Activated CD4-positive, alpha-beta T cell treated with anti-CD3 and anti-CD28 coated beads, Interleukin-2, amount 50 U/mL, for 4 hours (primary cell): ENCODE measurements at places on chromosomes 16 and 17.

DNA sequence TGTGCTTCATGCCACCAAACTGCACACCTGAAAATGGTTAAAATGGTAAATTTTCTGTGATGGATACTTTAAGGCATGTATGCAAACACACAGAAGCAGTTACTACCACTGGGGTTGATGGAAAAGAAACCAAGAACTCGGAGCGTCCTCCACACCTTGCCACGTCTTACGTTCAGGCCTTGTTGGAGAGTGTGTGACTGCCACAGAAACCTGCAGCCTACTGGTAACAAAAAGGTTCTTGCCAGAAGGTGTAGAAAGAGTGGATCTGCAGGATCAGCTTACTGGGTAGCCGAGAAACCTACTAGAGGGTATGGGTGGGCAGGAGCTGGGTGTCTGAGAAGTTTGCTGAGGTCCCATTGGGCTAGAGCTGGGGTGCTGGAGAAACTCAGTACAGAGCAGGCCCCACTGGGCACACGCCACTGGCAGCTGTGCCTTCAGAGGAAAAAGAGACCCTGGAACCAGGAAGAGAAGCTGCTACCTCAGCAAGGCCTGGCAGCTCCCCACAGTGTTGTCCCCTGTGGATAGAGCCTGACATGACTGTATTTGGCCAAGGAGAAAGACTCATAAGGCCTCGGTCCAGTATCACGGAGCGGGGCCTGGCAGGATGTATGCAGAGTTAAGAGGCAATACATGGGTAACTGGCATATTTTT is 204.6 kb downstream of the SEC14L1 start:
- no peak for DNase-seq

GRCh38 chr16:78326731-78327130 is 227.3 kb downstream of the WWOX start:
- no peak for DNase-seq

- DNase-seq = peak; percentile 83
Measured at GRCh38 chr17:38676706-38677504, 2.1 kb upstream of the EPOP start.

DNA sequence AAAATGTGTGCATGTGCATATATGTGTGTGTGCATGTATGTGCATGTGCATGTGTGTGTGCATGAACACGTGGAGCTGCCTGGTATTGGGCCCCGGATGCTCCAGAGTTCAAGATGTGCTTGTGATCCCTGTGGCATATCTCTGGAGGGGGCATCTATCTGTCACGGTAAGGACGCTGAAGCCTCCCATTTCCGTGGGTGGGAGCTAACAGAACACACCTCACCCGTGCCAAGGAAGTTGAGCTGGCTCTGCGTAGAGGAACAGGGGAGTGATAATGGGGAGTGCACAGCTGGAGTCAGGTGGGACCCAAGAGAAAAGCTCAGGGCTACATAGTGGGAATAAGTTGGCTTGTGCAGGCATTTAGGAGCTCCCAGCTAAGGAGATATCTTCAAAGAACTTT is 12.7 kb downstream of the ELMO3 start:
- DNase-seq = no peak

DNA sequence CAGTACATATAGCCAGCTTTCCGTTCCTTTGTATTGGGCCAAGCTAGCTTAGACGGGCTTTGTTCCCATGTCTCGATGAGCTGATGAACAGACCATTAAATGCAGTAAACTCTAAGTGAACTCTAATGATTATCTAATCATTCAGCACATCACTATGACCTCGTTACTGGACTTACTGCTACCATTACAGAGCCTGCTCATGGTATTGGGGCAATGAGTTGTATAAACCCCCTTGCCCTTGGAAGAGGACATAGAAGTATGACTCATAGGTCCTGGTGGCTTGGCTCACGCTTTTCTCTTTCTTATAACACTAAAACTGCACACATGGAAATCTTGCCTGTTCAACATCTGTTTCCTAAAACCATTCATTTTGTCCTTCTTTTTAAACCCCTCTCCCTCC is 93.6 kb upstream of the DYNLRB2 start:
- no peak for DNase-seq

- no peak for DNase-seq
Measured at GRCh38 chr16:49019831-49020230, 261.8 kb downstream of the CBLN1 start.

GRCh38 chr16:22014271-22014873 is 6.5 kb downstream of the MOSMO start:
- DNase-seq = no peak

DNA sequence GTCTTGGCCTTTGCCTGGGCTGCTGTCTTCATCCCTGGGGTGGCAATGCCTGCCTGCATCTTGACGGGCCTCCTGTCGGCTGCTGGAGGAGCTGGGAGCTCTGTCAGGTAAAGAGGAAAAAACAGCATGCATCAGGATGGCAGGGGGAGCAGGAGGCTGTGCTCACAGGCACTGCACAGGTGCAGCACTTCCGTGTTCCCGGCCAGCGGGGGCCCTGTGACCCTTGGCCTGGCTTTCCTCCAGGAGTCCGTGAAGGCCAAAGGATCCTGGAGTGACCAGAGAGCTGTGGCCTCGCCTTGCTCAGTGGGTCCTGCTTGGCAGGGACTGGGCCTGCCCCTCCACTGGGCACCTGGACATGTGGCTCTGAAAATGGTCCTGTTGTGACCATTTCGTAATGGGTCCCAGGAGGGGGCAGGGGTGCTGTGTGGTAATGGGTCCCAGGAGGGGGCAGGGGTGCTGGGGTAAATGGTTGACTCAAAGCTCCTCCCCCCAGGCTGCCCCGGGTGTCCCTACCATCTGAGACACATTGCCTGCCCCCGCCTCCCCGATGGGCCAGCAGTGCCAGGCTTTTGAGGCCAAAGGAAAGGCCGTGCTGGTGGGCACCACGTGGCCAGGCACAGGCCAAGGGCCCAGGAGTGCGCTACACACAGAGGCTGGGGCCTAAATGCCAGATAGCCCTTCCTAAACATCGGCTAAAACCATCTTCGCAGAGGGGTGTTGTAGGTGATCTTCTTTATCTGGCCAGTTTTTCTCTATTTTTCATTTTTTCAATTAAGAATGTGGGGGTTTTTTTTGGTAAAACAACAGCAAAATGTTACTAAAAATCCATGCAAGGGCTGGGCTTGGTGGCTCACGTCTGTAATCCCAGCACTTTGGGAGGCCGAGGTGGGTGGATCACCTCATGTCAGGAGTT is 4.0 kb upstream of the FASN start:
- no peak for DNase-seq

GRCh38 chr17:81566461-81567126 is 14.4 kb upstream of the FAAP100 start:
- DNase-seq = no peak

DNA sequence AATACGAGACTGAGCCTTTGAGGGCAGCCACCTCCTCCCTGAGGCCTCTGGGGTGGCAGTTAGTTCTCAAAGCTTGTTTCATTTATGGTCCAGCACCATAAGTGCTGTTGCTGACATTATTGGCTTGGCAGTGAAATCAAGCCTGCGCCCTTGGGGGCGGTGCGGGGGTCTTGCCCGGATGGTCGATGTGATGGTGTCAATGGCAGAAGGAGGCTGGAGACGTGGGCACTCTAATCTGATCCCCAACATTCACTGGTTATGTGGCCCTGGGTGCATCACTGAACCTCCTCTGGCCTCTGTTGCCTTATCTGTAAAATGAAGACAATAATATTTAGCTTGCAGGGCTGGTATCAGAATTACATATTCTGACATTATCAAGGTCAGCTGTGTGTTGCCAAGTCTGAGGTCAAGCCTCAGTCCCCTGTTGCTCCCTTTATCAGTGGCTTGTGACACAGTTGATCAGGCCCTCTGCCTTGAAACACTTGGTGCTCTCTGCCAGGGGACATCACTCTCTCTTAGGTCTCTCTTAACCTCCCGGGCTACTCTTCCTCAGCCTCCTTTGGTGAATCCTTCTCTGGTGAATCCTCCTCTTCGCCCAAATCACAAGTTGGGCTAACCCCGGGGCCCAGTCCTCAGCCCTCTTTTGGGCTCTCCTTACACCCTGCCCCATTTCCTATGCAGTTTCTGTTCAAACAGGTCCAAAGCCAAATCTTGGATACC is 11.8 kb upstream of the TMEM220 start:
- no peak for DNase-seq

- no peak for DNase-seq
Measured at GRCh38 chr17:54678158-54678557, 222.5 kb upstream of the TOM1L1 start.

GRCh38 chr16:87966685-87967185 is 15.5 kb downstream of the BANP start:
- DNase-seq = no peak

DNA sequence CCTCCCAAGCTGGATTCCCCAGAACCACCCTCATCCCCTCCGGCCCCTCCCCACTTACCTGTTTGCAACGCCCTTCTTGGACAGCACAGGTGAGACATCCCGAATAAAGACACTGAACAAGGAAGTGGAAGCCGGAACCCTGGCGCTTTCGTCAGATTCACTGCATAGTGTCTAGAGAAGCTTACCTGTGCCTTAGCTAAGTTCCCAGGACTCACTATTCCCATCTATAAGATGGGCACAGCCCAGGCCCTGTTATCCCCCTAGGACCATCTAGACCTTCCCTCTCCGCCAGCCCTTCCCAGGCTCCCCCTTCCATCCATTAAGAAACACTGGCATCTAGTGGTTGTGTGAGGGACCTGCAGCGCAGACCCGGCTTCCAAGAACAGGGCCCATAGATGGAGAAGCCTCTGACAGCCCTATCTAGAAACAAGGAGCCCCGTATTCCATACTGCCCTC is 26.9 kb upstream of the RPL38 start:
- DNase-seq = peak; percentile 9

- DNase-seq = no peak
Measured at GRCh38 chr17:12229335-12229734, 208.7 kb downstream of the MAP2K4 start.

- DNase-seq = no peak
Measured at GRCh38 chr16:6356911-6357310, 975.7 kb upstream of the RBFOX1 start.

DNA sequence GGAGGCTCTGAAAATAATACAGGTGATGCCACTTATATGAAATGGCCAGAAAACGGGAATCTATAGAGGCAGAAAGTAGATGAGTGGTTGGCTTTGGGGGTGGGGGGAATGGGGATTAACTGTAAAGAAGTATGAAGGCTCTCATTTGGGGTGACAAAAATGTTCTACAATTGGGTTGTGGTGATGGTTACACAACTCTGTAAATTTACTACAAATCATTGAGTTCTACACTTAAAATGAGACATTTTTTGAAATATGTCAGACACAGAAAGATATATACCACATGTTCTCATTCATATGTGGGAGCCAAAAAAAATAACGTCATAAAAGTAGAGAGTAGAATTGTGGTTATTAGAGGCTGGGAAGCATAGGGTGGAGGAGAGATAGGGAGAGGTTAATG is 25.7 kb downstream of the ARHGAP17 start:
- DNase-seq = no peak

GRCh38 chr16:15827709-15828343 is 29.0 kb downstream of the MYH11 start:
- DNase-seq = no peak

DNA sequence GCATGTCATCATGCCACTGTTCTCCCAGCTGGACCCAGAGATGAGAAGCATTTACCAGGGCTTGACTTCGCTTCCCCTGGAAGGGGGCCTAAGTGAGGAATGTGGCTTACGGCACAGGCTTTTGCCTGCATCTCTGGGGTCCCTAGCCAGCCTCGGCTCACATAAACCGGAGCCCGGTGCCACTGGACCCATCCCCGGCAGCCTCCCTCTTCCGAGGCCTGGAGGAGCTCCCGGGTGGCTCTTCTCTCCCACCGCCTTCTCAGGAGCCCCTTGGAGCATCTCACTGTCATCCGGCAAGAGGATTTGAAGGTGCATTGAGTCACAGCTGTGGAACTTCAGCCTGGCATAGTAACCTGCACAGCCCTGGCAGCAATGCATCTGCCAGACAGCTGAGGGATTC is 29.9 kb upstream of the TBX2 start:
- no peak for DNase-seq

DNA sequence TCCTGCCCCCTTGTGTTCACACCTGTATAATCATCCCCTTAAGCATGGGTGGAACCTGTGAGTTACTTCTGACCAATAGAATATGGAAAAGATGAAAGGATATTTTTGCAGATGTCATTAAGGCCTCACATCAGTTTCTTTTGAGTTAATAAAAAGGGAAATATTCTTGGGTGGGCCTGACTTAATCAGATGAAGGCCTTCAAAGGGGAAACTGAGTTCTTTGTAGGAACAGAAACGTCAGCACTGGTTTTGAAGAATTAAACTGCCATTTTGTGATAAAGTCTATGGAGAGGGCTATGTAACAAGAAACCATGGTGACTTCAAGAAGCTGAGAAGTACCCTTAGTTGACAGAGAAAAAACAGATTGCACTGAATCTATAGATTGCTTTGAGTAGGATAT is 168.7 kb upstream of the CNTNAP4 start:
- no peak for DNase-seq

DNA sequence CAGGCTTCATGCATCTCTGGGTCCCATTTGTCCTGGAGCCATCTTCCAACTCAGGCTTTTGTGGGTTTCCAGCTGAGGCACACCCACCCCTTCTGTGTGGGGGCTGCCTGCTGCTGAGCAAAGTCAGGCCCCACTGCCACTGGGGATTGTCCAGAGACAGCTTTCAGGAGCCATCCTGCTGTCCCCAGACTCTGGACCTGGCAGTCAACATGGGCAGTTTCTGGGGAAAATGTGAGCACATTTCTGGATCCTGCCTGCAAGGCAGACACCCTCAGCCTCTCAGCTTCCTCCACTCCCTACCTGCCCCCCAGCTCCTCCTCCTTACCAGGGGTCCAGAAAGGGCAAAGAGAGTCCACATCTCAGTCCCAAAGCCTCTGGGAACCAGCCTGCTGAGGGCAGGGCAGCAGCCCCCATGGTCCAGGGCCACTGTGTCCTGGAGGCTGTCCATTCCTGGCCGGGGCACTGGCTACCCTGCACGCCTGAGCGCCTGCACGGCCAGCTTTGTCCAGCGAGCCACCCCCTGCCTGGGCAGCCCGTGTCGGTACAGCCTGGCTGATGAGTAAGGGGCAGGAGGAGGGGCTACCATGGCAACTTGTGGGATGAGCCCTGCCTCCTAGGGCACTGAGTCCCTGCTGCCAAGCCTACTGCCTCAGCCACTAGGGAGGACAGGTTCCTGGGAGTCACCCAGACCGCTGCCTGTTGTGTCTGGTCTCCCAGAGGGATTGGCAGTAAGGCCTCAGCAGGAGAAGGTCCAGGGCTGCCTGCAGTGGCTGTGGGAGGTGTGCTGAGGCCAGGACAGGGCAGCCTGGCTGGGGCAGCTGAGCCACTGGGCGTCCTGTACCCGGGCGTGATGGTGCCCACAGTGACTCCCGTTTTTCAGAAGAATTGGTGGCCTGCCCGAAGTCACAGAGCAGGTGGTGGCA is at the start of gene SLC47A2:
SLC47A2 (minus strand) TSS at position 477 of the 923 bp plus-strand sequence; CDS start at position 448, 29 bp downstream.
- no peak for DNase-seq

DNA sequence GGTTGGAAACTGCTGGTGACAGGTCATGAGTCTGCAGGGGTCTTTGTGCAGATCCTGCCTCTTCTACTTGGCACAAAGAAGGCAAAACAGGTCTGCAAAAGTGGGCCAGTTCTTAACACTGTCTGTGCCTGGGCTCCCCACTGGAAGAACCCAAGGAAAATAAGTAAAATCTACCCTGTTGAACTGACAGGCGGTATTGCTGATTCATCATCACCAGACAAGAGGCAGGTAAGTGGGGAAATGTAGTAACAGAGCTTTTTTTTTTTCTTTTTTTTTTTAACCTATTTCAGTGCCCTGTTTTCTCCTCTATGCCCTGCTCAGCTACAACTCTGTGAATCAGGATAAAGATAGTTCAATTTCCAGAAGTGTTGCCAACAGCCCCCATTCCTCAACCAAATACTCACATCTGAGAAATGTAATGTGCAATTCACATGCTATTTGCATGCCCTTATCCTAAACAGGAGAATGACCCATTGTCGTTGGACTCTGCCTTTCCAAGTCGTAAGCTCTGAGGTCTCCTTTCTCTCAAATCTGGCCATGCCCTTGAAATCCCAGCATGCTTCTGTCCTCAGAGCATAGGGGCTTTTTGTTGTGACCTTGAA is 237.0 kb downstream of the SOX9 start:
- no peak for DNase-seq
